ENCODE measurements at places on chromosomes 1 and 21.
A peak's percentile ranks its signal among the peaks of the same experiment; 100 is the strongest.

- DNase-seq: peak; percentile 35
- no peaks in the 10 kb centered on the region for H3K4me1 ChIP-seq
- H3K27me3 ChIP-seq: no peaks in the 10 kb centered on the region
- H3K4me3 ChIP-seq: no peak overlapping the region
Observed at GRCh38 chr1:156973417-156973816, 53.0 kb downstream of the LRRC71 start.

GRCh38 chr1:14855801-14856200, 257.3 kb downstream of the KAZN start:
- no peak overlapping the region for H3K4me3 ChIP-seq
- H3K27ac ChIP-seq: no peak overlapping the region
- no peaks in the 10 kb centered on the region for H3K4me1 ChIP-seq
- no peaks in the 10 kb centered on the region for H3K36me3 ChIP-seq
- no peak for DNase-seq

GRCh38 chr1:225453797-225454648, 26.2 kb upstream of the LBR start:
- H3K27me3 ChIP-seq: no peaks in the 10 kb centered on the region
- DNase-seq: no peak
- H3K27ac ChIP-seq: no peak overlapping the region

GRCh38 chr21:29104239-29104708, 26.2 kb upstream of the MAP3K7CL start:
- peaks cover 2% of the 10 kb centered on the region for H3K4me1 ChIP-seq
- H3K4me3 ChIP-seq: no peak overlapping the region
- H3K27me3 ChIP-seq: no peaks in the 10 kb centered on the region

GRCh38 chr1:94851571-94851970, 31.4 kb downstream of the SLC44A3 start:
- no peak overlapping the region for H3K27ac ChIP-seq
- no peak for DNase-seq
- H3K27me3 ChIP-seq: peaks cover 28% of the 10 kb centered on the region
- H3K36me3 ChIP-seq: no peaks in the 10 kb centered on the region
- peaks cover 12% of the 10 kb centered on the region for H3K4me1 ChIP-seq

- H3K4me1 ChIP-seq: peaks cover 54% of the 10 kb centered on the region
- peak; percentile 26 for DNase-seq
- no peak overlapping the region for H3K27ac ChIP-seq
- peak overlapping the region; percentile 40 for H3K4me3 ChIP-seq
- no peaks in the 10 kb centered on the region for H3K27me3 ChIP-seq
Observed at GRCh38 chr21:34077888-34078287, 4.5 kb downstream of the MRPS6 start.

GRCh38 chr1:53378932-53379661, 51.2 kb upstream of the LRP8 start:
- DNase-seq: no peak
- H3K4me3 ChIP-seq: no peak overlapping the region
- H3K27ac ChIP-seq: no peak overlapping the region
- H3K27me3 ChIP-seq: no peaks in the 10 kb centered on the region
- no peaks in the 10 kb centered on the region for H3K4me1 ChIP-seq
- no peaks in the 10 kb centered on the region for H3K36me3 ChIP-seq

GRCh38 chr1:100931716-100932115, 35.8 kb downstream of the SLC30A7 start:
- no peak overlapping the region for H3K27ac ChIP-seq
- H3K4me1 ChIP-seq: peaks cover 7% of the 10 kb centered on the region
- H3K4me3 ChIP-seq: no peak overlapping the region
- no peak for DNase-seq

- H3K36me3 ChIP-seq: no peaks in the 10 kb centered on the region
- no peaks in the 10 kb centered on the region for H3K27me3 ChIP-seq
- no peak for DNase-seq
- H3K27ac ChIP-seq: no peak overlapping the region
- no peaks in the 10 kb centered on the region for H3K4me1 ChIP-seq
Observed at GRCh38 chr1:213761845-213762407, 225.8 kb upstream of the PROX1 start.

- H3K36me3 ChIP-seq: no peaks in the 10 kb centered on the region
- DNase-seq: no peak
- H3K27ac ChIP-seq: no peak overlapping the region
- no peaks in the 10 kb centered on the region for H3K27me3 ChIP-seq
Observed at GRCh38 chr1:172390301-172390682, 30.2 kb upstream of the C1orf105 start.

- H3K36me3 ChIP-seq: no peaks in the 10 kb centered on the region
- peaks cover 21% of the 10 kb centered on the region for H3K4me1 ChIP-seq
- H3K4me3 ChIP-seq: no peak overlapping the region
Observed at GRCh38 chr1:119006406-119007279, 18.5 kb upstream of the TBX15 start.

DNA sequence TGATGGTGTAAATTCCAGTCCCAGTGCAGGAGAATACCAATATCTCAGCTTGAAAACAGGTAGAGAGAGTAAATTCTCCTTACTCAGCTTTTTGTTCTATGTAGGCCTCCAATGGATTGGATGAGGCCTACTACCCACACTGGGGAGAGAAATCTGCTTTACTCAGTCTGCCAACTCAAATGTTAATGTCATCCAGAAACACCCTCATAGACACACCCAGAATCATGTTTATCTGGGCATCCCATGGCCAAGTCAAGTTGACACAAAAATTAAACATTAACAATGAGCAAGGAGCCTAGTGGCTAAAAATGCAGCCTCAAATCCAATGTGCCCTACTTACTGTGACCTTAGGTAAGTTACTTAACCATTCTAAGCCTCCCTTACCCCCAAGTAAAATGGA, 6.9 kb upstream of the HLX start:
- H3K4me1 ChIP-seq: peaks cover 5% of the 10 kb centered on the region
- H3K36me3 ChIP-seq: no peaks in the 10 kb centered on the region
- DNase-seq: no peak

DNA sequence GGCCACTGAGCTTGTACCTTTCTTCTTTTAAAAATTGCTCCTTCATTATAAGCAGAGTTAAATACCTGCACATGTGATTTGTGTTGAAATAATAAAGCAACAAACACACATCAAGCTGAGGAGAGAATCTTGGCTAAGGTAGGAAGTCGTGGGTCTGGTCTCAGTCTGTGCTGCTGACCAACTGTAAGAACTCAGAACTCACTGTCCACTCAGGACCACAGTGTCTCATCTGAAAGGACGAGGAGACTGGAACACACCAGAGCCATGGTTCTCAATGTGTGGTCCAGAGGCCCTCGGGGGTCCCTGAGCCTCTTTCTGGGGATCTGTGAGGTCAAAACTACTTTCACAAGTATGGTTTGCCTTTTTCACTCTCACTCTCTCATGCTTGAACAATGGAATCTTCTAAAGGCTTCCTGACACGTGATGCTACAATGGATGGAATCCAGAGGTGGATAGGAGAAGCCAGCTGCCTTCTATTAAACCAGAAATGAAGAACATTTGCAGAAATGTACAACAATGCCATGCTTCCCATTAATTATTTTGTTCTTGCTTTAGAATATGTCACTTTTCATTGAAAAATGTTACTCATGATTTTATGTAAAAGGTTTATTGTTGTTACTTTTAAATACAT, 17.3 kb upstream of the ETS2 start:
- no peaks in the 10 kb centered on the region for H3K36me3 ChIP-seq
- H3K4me3 ChIP-seq: no peak overlapping the region
- no peak for DNase-seq
- no peaks in the 10 kb centered on the region for H3K27me3 ChIP-seq
- no peak overlapping the region for H3K27ac ChIP-seq
- peaks cover 26% of the 10 kb centered on the region for H3K4me1 ChIP-seq

DNA sequence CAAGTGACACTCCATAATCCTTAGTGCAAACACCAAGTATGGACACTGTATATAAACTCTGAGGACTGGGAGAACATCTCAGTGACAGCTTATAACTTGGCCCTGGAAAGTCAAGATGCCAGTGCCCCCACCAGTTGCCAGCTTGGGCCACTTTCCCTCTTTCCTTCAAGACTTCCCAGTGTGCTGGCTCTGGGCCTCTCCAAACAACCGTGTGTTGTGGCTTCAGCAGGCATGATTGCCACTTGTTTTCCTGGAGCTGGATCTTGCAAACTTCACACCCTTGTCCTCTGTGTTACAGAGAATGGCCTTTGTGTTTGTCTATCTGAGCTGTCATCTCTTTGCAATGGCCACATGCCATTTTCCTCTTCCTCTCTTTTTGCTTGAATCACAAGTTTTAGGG, 37.0 kb downstream of the CCDC185 start:
- H3K27me3 ChIP-seq: no peaks in the 10 kb centered on the region
- no peak overlapping the region for H3K4me3 ChIP-seq
- H3K4me1 ChIP-seq: no peaks in the 10 kb centered on the region
- no peaks in the 10 kb centered on the region for H3K36me3 ChIP-seq

- H3K4me1 ChIP-seq: peaks cover 32% of the 10 kb centered on the region
- no peaks in the 10 kb centered on the region for H3K36me3 ChIP-seq
- no peaks in the 10 kb centered on the region for H3K27me3 ChIP-seq
- no peak for DNase-seq
Observed at GRCh38 chr1:36625935-36626310, 143.2 kb upstream of the CSF3R start.

GRCh38 chr1:40978886-40979240, 633 bp upstream of the CTPS1 start:
- peaks cover 15% of the 10 kb centered on the region for H3K4me1 ChIP-seq
- H3K36me3 ChIP-seq: peaks cover 5% of the 10 kb centered on the region
- DNase-seq: no peak
- no peaks in the 10 kb centered on the region for H3K27me3 ChIP-seq
- H3K4me3 ChIP-seq: peak overlapping the region; percentile 37

- peak; percentile 77 for DNase-seq
- H3K4me3 ChIP-seq: peak overlapping the region; percentile 91
- peaks cover 31% of the 10 kb centered on the region for H3K4me1 ChIP-seq
- no peaks in the 10 kb centered on the region for H3K27me3 ChIP-seq
- H3K36me3 ChIP-seq: peaks cover 13% of the 10 kb centered on the region
Observed at GRCh38 chr1:25820247-25821111, 725 bp downstream of the MTFR1L start.

DNA sequence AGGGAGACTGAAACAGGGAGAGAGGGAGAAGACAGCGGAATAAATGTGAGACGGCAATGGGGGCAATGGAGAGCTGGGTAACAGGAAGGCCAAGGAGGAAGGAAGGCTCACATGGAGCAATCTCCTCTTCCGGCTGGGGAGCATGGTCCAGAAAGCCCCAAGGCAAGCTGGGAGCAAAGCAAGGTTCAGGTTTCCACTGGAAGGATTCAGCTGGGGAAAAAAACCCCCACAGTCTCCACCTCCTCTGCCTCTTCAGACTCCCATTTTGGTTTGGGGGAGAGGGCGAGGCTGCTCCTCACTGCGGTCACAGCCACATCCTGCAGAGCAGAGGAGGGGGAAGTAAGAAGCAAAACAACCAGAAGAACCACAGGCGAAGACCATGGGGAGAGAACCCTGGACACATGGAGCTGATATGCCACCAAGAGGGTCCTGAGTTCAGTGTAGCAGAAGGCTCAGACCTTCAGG, 650 bp downstream of the TNFAIP8L2 start:
- peaks cover 9% of the 10 kb centered on the region for H3K36me3 ChIP-seq
- H3K27ac ChIP-seq: peak overlapping the region; percentile 51
- H3K27me3 ChIP-seq: no peaks in the 10 kb centered on the region
- H3K4me3 ChIP-seq: peak overlapping the region; percentile 75
- H3K4me1 ChIP-seq: peaks cover 52% of the 10 kb centered on the region

GRCh38 chr21:41217671-41218385, 49.9 kb downstream of the BACE2 start:
- H3K27ac ChIP-seq: no peak overlapping the region
- no peak overlapping the region for H3K4me3 ChIP-seq
- no peak for DNase-seq
- H3K36me3 ChIP-seq: no peaks in the 10 kb centered on the region

DNA sequence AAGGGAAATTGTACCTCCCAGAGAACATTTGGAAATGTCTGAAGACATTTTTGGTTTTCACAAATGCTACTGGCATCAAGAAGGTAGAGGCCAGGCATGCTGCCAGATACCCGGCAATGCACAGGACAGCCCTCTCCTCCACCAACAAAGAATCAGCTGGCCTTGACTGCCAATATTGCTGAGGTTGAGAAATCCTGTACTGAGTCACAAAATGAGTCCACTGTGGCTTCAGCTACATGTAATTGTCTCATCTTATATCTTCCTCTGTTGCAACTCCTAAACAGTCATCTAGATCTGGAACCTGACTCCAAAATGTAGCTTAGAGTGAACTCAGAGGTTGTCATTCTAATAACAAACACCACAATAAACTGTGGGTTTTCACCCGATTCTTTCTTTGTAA, 327.5 kb upstream of the POGK start:
- H3K27me3 ChIP-seq: no peaks in the 10 kb centered on the region
- DNase-seq: no peak
- no peak overlapping the region for H3K27ac ChIP-seq
- H3K4me3 ChIP-seq: no peak overlapping the region
- no peaks in the 10 kb centered on the region for H3K4me1 ChIP-seq

DNA sequence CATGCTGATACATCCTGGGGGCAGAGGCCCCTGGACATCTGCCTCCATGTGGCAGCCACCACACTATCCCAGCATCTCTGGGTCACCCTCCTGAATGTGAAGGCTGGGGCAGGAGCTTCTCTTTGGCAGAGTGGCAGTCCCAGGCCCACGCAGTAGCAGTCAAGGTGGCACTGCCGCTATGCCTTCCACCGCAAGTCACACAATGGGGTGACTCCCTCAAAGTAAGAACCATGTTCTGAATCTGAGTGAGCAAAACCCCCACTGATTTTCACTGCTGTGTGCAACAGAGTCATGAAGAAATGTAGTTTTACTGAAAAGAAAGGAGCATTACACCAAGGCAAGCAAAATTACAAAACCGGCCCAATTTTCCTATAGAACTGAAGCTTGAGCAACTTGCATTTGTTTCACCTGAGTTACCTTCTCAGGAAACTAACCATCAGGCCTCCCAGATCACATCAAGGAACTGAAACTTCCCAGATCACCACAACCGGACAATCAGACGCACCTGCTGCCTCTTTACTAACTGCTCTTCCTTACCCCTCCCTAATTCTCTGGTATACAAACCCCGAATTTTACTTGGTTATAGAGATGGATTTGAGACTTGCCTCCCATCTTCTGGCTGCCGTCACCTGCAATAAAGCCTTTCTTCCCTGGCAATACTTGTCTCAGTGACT, 102.6 kb downstream of the PCP4 start:
- no peaks in the 10 kb centered on the region for H3K4me1 ChIP-seq
- DNase-seq: no peak
- no peaks in the 10 kb centered on the region for H3K27me3 ChIP-seq
- H3K27ac ChIP-seq: no peak overlapping the region
- no peak overlapping the region for H3K4me3 ChIP-seq

GRCh38 chr21:15095326-15095725, 30.5 kb upstream of the NRIP1 start:
- no peaks in the 10 kb centered on the region for H3K36me3 ChIP-seq
- no peak overlapping the region for H3K4me3 ChIP-seq
- H3K27ac ChIP-seq: no peak overlapping the region
- no peaks in the 10 kb centered on the region for H3K27me3 ChIP-seq
- no peak for DNase-seq

All from common myeloid progenitor, CD34-positive (primary cell).